ENCODE measurements at places on chromosomes 7 and 10. TPM values are rescaled to one million over a fixed set of nuclear protein-coding genes. Genes with fewer than 3 reads are reported as not detected.

Gene ADIRF
- 28.5 TPM for total RNA-seq

Gene ETV1
- 4.5 TPM for total RNA-seq

Gene NKX1-2
- total RNA-seq = not detected

Gene MYOF
- 254 TPM for total RNA-seq

Gene DDC
- total RNA-seq = not detected

Gene TRIM73
- 0.88 TPM for total RNA-seq

Gene SNX8
- total RNA-seq = 6.5 TPM

Gene LLCFC1
- not detected for total RNA-seq

Gene MSS51
- 1.4 TPM for total RNA-seq

Gene CYP3A5
- total RNA-seq = not detected

Gene HMX2
- total RNA-seq = not detected

Gene HABP2
- not detected for total RNA-seq

Gene GPR141
- 0.88 TPM for total RNA-seq

Gene FAM180A
- 0.16 TPM for total RNA-seq

Gene GAD2
- total RNA-seq = not detected

Gene CDC14C
- total RNA-seq = not detected

Gene SLC26A5
- total RNA-seq = under 0.01 TPM

Data from bladder microvascular endothelial cell (primary cell).